GM04503 (cell line): ENCODE measurements at places on chromosomes 7 and 10.

DNA sequence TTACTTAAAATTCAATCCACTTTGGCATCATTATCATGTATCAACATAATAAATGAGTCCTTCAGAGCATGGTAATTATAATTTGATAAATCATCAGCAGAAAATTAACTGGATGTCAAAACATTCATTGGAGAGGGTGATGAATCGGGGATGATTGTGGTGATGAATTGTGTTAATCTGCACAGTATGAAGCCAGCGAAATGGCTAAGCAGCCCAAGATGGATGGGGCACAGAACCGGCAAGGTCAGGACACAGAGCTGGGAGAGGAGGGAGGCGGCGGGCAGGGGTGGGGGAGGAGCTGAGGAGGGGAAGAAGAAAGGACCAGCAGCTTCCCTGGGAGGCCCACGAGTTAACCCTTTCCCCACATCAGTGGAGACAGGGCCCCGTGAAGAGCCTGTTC, 536.1 kb downstream of the LRMDA start:
- DNase-seq, result no peak

- DNase-seq, result no peak
These were observed 168.3 kb downstream of the VTI1A start for GRCh38 chr10:112615269-112615668.

GRCh38 chr7:64871761-64872160, 31.3 kb upstream of the ZNF273 start:
- DNase-seq, result no peak

DNA sequence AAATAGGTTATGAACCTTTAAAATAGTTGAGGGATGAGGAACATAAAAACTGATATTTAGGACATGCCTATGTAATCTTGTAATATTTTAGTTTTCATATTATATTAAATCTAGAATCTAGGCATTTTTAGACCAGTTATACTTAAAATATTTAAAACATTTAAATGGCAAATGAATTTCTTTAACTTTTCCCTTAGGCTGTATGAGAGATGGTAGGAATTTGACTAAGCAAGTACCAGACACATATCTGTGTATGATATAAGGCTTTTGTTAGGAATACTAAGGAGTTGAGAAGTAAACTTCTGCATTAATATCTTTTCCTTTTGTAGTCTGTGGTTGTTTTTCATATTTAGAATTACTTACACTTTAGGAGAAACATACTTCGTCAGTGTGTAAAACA, 25.1 kb downstream of the SEPTIN7 start:
- no peak for DNase-seq

GRCh38 chr10:119281581-119282071, 74.3 kb downstream of the GRK5 start:
- no peak for DNase-seq

DNA sequence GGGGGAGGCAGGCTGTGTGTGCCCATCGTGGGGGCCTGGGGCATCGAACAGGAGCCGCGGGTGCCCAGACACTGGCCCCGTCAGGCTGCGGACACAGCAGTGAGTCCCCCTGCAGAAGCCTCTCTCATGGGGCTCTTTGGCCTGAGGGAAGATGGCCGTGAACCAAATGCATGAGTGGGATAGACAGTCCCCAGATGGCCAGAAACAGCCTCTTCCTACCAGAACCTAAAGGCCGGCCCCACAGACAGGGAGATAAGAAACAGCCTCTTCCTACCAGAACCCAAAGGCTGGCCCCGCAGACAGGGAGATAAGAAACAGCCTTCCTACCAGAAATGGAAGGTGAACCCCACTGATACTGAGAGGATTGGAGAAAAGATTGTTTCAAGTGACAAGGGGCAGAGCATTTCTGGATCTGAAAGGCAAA, 16.6 kb downstream of the IDI2 start:
- DNase-seq, result no peak

DNA sequence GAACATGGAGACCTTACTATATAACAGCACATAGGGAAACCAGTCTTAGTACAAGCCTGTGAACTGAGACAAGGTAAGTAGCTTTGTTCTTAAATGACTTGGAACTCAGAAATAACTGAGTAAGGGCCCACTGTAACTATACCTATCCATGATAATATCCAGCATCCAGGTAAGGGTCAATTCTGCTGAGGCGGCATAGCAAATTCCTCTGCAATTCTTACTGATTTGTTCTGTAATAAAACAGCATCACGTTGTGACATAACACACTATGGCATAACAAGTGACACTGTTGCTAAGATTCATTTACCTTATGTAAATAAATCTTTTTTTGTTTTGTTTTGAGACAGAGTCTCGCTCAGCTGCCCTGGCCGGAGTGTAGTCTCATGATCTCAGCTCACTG, 97.4 kb downstream of the JMJD1C start:
- no peak for DNase-seq

GRCh38 chr10:63672491-63672890, 151.3 kb downstream of the REEP3 start:
- no peak for DNase-seq

DNA sequence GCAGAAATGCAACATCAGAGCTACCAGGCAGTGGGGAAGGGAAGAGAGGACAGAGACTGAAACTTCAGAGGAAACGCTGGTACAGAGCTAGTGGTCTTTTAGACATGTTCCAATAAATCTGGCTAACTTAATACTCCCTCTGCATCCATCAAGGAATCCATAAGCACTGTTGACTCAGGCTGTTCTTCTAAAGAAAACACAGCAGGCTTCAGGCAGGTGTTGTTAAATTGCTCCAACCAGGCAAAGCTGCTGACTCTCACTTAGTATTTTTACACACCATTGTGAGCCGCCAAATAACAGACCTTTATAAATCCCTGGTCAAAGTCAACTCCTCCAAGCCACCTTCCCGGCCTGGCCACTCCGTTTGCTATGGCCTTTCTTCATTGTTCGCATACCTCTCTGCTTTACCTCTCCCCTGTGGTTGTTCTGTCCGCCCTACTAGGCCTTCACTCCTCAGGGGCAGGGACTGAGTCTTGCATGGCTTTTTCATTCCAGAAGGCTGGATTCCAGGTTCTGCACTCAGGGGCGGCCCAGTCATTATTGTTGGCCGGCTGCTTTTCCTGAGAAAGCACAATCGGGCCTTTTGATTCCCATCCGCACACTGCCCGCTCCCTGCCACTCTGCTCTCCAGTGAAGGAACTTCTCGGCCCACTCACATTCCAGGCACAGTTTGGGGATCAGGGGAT, 18.4 kb downstream of the CREB3L2 start:
- DNase-seq, result no peak

DNA sequence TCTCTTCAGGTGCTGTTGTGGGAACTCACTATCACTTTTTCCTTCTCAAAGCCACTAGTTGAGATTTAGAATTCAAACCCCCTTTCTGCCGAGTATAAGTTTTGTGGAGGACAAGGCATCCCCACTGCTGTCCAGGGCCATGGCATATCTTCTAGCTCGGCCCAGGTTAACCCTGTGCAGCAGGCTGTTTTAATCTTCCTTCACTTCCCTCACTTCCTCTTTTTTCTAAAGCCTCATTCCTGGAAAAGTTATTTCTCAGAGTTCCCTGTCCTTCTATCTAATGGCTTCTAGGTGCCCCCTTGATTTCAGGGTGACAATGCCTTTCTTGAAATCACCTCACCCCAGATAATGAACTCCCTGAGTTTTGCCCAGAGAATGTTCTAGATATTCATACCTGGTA, 222.3 kb downstream of the SNX10 start:
- DNase-seq, result no peak

- no peak for DNase-seq
These were observed 37.0 kb downstream of the SNX13 start for GRCh38 chr7:17903337-17903736.

GRCh38 chr7:41977151-41977651, 259.8 kb downstream of the GLI3 start:
- no peak for DNase-seq

- no peak for DNase-seq
These were observed 10.0 kb downstream of the LAMB4 start for GRCh38 chr7:108120196-108120595.

DNA sequence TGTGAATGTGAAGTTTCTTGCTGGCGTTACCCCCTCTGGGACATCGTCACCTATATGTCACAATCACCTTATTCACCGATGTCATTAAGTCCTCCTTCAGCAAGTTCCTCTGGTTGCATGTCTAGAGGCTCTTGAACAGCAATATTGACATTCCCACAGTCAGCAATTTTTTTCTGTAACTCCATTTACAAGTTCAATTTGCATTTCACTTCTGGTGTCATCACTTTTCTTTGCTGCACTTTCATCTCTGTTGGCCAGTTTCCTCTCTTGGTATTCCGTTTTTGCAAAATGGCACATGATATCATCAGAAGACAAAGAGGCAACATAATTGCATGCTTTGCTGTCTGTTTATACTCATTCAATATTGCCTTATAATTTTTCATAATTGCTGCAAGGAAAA, 69.8 kb downstream of the SRI start:
- DNase-seq, result no peak

DNA sequence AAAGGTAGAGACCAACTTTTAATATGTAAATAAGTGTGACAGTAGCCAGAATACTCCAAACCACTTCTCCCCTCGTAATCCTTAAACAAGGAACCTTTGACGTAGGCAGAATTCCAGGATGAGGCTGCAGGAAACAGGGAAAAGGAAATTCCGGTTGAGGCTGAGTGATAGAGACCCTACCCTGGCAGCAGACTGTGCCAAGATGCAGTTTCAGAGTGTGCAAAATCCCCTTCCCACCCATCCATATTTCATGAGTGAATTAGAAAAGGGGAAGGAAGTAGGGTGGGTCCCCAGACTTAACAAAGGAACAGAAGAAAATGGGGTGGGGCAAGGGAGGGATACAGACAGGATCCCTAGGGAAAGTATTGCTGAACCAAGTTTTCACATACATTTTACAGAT, 143.0 kb downstream of the RAPGEF5 start:
- DNase-seq, result no peak

GRCh38 chr10:114228156-114228555, 10.9 kb upstream of the VWA2 start:
- DNase-seq, result no peak

DNA sequence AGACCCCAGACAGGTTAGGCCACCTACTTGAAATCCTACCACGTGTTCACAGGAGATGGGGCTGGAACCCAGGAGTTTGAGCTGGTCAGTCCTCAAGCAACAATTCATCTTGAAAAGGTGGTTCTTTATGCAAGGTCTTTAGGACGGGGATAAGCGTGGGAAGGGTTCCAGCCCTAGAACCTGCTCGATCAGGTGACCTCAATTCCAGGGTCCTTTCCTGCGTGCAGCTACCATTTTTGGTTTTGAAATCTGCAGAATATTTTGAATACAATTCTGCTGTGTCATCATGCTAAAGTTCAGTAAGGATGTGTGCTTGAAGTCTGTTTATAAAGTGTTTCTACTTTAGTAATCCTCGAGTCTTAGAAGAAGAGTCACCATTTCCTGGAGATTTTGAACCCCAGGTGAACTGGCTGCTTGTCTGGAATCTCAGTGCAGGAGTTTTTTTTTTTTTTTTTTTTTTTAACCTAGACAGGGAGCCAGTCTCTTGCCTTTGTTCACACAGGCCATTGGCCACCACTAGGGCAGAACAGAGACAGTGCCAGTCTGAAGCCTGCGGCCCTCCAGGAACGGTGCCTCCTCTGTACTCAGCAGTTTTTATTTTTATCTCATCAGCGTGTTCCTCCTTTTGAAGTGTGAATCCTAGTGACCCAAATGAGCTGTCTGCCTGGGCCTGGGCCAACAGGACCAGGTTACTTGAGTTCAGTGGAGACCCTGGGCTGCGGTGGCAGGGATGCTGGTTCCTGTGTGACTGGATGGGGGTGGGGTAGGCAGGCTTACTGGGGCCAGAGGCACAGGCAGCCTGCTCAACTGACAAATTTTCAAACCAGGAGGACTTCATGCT, 54.6 kb downstream of the EEPD1 start:
- no peak for DNase-seq

DNA sequence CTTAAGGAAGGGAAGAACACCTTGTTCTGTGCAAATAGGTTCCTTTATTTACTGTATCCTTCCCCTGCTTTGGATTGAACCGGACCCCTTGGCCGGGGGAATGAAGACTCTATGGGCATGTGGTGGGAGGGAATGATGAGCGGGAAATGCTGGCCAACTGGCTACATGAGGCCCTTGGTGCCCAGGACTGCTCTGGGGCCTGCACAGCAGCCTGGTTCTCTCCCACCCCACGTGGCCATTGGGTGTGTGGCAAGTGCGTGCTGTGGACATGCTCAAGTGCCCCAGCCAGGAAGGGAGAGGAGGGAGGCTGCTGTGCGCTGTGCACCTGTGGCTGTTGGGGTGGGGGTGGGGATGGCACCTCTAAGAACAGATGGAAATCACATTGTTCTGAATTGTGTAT, 917.0 kb upstream of the GHITM start:
- no peak for DNase-seq

DNA sequence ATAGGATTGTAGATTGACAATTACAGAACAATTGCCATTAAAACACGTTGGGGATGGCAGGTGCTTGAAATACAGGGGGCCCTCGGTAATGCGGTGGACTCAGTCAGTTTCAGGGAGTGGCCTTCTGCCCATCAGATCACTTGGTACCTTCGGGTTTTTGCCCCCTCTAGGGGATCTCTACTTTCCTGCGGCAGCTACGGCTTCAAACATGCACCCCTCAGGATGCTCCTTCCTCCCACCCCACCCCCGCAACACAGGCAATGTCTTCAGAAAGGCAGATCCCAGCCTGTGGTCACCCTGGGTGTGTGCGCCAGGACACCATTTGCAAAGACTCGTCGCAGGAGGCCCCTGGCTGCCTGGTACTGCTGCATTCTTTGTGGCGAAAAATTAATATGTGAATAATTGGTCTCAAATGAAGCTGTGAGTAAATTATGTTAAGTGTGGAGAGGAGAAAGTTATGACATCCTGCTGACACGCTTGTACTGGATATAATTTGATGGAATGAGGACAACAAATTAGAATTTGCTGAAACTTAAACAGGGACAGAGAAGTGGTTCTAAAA, 431.0 kb upstream of the MKI67 start:
- DNase-seq, result no peak

DNA sequence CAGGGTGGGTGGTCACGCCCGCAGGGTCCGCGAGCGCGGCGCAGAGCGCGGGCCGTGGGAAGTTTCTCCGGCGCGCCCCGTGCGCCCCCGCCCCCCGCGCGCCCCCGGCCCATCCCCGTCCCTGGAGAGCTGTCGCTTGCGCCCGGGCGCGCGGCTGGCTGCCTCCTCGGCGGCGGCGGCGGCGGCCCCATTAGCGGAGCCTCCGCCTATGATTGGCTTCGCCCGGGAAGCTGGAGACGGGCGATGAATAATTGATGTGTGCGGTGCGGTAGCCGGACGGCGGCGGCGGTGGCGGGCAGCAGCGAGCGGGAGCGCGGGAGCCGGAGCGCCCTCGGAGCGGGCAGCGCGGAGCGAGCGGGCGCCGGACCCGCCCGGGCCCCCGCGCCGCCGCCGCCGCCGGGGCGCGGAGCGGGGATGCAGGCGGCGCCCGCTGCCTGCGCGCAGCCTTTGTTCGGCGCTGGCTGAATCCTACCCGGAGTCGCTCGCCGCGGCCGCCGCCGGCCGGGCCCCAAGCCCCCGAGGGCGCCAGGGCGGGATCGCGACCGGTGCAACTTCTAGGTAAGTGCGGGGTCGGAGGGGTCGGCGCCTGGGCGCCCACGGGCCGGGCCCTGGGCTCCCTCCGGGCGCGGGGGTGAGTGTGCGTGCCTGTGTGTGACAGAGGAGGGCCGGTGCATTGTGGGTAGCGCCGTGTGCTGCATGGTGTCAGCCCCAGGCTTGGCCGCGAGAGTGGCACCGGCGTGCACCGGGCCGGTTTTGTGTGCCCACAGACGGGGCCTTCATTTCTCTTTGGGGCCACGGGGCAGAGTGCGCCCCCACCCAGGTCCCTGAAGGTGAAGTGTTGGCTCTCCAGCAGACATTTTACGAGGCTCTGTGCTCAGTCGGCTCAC, 103.8 kb upstream of the PPIF start:
- DNase-seq, result no peak

- no peak for DNase-seq
These were observed 64.3 kb downstream of the TNRC18 start for GRCh38 chr7:5359344-5359743.

GRCh38 chr7:131196803-131197202, 130.9 kb upstream of the MKLN1 start:
- no peak for DNase-seq
